ENCODE measurements at places on chromosomes 3 and 15. TPM values are rescaled to one million over a fixed set of nuclear protein-coding genes. Genes with fewer than 3 reads are reported as not detected.

Gene LMAN1L
- not detected for polyA plus RNA-seq

Gene GABRB3
- polyA plus RNA-seq = not detected

Gene BBX
- 126 TPM for polyA plus RNA-seq

DNA sequence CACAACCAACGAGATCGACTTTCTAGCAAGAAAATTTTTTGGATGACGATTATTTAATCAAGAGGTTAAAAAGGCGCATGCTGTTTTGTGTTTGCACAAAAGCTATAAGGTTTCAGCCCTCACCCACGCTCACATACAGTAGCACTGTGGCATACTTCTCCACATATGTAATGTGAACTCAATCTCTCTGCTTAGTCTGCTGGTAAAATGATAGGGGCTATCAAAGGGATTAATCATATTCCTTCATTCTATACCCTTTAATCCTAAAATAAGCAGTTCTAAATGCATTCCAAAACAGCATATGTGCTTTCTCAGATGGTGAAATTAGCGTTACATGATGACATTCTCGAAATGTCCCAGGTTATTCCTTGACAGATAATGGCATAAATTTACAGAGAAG lies 196.9 kb upstream of the PRICKLE2 start:
- DNase-seq = no peak

DNA sequence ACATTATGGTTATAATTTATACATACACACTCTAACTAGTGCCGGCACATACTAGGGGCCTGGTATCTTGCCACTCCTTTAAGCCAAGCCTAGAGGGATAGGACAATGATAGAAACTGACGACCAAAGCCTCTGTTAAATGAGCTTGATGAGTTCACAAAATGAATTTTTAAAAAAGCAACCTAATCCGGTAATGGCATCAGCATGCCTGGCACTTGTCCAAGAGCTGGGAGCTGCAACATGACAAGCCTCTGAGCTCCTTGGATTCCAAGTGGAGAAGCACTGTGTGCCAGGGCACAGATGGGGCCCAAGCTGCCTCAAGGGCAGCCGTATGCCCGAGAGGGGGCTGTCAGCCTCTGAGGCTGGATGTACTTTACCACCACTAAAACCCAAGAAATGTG lies 9.7 kb downstream of the ETV5 start:
- DNase-seq = no peak

- DNase-seq = no peak
Observed at GRCh38 chr15:101724675-101725005, 367 bp upstream of the TARS3 start.

DNA sequence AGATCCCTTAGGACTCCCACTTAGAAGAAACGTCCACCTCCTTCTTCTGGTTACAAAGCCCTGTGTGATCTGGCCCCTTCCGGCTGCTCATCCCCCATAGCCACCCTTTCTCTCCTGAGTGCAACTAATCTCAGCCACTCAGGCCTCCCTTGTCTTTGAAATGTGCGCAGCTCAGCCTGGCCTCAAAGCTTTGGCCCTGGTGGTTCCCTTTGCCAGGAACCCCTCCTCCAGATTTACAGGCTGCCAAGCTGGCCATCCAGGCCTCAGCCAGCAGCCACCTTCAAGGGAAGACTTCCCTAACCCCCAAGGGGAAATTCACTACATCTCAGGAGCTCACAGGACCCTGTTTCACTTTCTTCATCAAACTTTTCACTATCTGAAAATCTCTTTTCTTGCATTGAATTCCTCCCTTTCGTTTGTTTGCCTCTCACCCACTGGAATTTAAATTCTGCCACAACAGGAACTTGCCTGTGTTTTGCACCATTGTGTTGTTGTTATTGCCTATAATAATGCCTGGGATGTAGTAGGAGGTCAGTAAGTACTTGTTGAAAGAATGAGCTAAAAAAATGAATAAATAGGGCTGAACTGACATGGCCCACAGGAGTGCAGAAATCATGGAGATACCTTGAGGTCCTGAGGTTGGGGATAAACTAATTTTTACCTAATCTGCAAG lies 109.5 kb upstream of the PFN2 start:
- no peak for DNase-seq

- no peak for DNase-seq
Observed at GRCh38 chr3:115898656-115899410, 275.5 kb downstream of the GAP43 start.

GRCh38 chr3:72904163-72904562 lies 16.3 kb downstream of the GXYLT2 start:
- no peak for DNase-seq

Data from CD8-positive, alpha-beta memory T cell (primary cell).